ENCODE measurements at places on chromosomes 7 and 10.

GRCh38 chr10:91787810-91788209 is 10.4 kb upstream of the TNKS2 start:
- no peaks in the 10 kb centered on the region for H3K27me3 ChIP-seq
- no peaks in the 10 kb centered on the region for H3K4me1 ChIP-seq
- no peak overlapping the region for H3K27ac ChIP-seq

DNA sequence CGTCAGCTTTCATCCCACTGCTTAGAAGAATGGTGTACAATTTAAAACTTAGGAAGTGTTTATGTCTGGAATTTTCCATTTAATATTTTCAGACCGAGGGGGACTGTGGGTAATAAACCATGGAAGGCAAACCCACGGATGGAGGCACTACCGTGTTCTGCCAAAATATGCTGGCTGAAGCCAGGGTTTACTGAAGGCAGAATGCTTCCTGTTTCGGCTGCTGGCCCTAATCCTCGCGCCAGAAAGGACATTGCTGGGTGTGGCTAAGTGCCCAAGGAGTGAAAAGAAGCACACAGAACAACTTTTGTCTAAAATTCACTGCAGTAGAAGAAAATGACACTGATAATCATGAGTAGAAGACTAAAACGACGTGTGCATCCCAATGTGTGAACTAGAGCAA is 32.3 kb downstream of the PITRM1 start:
- H3K4me1 ChIP-seq: no peaks in the 10 kb centered on the region
- H3K27ac ChIP-seq: no peak overlapping the region
- no peaks in the 10 kb centered on the region for H3K27me3 ChIP-seq

DNA sequence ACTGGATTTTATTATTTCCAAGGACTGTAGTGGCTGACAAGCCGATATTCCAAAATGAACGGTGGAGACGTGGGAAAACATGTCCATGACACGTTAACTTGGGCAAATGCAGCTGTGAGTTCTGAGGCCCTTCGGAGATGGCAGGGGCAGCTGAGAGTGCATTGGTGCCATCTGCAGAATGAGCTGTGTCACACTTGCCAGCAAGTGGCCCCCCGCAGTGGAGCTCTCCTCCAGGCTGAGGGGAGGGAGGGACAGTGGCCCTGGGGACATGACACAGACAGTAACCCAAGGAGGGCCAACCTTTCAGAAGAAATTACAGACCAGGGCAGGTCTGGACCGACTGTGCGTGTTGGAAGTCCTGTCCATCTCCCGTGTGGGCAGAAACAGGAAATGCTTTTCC is 139.4 kb downstream of the SVIL start:
- H3K4me1 ChIP-seq: peaks cover 4% of the 10 kb centered on the region
- no peaks in the 10 kb centered on the region for H3K27me3 ChIP-seq
- H3K36me3 ChIP-seq: peaks cover 89% of the 10 kb centered on the region
- DNase-seq: no peak

GRCh38 chr7:139708541-139708940 is 69.3 kb downstream of the HIPK2 start:
- no peaks in the 10 kb centered on the region for H3K27me3 ChIP-seq
- peaks cover 28% of the 10 kb centered on the region for H3K4me1 ChIP-seq
- DNase-seq: no peak
- H3K4me3 ChIP-seq: no peak overlapping the region
- H3K36me3 ChIP-seq: peaks cover 44% of the 10 kb centered on the region

- no peaks in the 10 kb centered on the region for H3K27me3 ChIP-seq
- H3K4me3 ChIP-seq: no peak overlapping the region
- no peak for DNase-seq
- no peaks in the 10 kb centered on the region for H3K4me1 ChIP-seq
- no peak overlapping the region for H3K27ac ChIP-seq
Measured at GRCh38 chr7:154674191-154674590, 328.7 kb downstream of the PAXIP1 start.

- no peak overlapping the region for H3K27ac ChIP-seq
- DNase-seq: no peak
- H3K27me3 ChIP-seq: no peaks in the 10 kb centered on the region
Measured at GRCh38 chr10:131117416-131118212, 193.9 kb downstream of the TCERG1L start.

DNA sequence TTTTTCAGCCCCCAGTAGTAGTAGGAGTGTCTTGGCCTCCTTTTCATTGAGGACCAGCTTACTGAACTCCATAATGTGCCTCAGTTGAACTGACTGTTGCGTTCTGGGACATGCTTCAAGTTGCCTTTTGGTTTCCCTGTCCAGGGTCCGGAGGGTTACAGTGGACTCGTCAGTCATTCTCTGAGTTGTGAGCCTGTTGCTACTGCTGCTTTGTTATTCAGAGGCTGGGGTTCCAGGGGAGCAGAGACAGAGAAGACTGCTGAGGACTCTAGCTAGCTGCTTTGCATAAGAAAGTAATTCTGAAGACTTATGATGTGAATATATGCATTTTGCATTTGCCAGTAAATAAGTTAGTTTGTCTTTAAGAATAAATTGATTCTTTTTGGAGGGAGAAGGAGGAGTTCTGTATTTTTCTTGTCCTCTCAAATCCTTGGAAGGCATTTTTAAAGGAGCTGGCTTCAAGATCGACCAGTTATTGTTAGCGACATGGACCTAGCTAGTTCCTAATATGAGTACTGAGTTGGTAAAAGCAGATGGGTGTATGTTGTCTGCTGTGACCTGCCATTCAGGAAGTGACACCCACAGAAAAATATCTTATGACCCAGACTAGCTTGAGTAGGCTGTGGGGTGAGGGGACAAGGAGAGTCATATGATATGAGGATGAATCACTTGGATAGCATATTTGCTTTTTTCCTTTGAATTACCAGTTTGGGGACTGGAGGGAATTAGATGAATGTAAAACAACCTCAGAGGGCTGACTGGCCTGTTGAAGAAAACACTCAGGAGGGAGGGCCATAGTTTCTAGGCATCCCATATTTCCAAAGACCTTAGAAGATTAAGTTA is 8.3 kb downstream of the PI4K2A start:
- H3K27ac ChIP-seq: peak overlapping the region; percentile 89
- H3K27me3 ChIP-seq: no peaks in the 10 kb centered on the region
- H3K4me3 ChIP-seq: no peak overlapping the region
- peaks cover 5% of the 10 kb centered on the region for H3K4me1 ChIP-seq
- peak; percentile 93 for DNase-seq

DNA sequence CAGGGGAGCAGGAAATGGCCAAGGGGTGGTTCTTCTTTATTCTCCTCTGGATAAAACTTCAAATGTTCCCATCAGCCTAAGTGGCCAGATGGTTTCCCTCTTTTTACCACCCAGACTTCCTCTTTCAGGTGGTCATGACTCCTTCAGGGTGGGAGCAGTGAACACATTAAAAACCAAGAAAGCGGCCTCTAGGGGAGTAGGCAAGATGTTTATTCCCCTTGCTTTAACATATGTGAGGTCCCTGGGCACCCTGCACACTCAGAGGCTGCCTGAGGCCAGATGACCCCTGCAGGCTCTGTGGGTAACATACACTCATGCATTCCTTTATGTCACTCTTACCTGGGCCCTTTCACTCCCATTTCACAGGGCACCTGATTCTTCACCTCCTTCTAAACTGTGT is 357.4 kb downstream of the ABCA13 start:
- no peaks in the 10 kb centered on the region for H3K4me1 ChIP-seq
- H3K27ac ChIP-seq: no peak overlapping the region
- no peak overlapping the region for H3K4me3 ChIP-seq
- H3K36me3 ChIP-seq: no peaks in the 10 kb centered on the region
- no peak for DNase-seq

DNA sequence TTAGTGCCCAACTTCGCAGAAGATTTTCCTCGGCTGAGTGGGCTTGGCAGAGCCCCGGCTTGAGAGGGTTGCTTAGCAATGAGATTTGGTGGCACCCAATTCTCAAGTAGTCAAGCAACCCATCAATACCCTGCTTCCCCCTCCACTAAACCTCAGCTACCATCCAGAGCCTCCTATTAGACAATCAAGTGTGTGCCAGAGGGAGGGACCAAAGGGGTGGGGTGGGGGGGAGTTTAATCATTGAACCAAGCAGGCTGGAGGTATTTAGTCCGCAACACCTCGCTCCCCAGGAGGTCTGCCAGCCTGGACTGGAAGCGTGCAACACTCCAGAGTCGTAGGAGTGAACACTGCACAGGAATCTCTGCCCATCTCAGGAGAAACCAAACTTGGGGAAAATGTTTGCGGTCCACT is at the start of gene HKDC1:
Gene HKDC1 (plus strand): TSS at position 292 of the 411 bp plus-strand sequence. CDS start 104 bp downstream, at position 396.
- no peaks in the 10 kb centered on the region for H3K27me3 ChIP-seq
- no peak within 1 kb of the TSS for H3K4me3 ChIP-seq
- DNase-seq: no peak
- no peaks in the 10 kb centered on the region for H3K36me3 ChIP-seq
- H3K27ac ChIP-seq: peak within 1 kb of the TSS; percentile 92

Data from mesenchymal stem cell (in vitro differentiated cells and primary cell).